Activated T-cell treated with anti-CD3 and anti-CD28 coated beads, Interleukin-2, amount 50 U/mL, for 72 hours (primary cell): ENCODE measurements at places on chromosomes 7 and 10. TPM values are rescaled to one million over a fixed set of nuclear protein-coding genes. Genes with fewer than 3 reads are reported as not detected.

DNA sequence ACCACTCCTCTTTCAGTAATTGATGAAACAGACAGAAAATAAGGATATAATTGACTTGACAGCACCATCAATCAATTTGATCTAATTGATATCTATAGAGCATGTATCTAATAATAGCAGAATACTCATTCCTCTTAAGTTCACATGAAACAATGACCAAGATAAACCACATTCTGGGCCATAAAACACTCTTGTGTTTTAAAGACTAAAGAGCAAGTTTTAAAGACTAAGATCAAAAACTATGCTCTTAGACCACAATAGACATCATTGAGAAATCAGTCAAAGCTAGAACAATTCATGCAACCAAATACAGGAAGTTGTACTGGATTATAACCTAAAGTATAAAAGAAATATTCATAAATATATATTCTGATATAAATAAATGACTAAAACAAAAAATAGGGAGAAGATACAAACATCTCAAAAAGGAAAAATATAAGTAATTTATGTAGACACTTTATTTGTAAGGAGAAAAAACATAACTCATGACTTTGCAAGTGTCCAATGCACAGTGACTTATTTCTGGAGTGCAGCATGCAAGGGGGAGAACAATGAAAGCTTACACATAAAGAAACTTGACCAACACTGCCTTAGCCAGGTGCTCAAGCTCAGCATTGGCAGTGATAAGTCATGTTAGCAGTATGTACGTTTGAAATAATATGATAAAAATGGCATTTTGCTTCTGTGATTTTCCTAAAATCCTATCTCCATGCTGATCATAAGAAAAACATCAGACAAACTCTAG, 312.7 kb upstream of the IGFBP3 start:
- H3K27me3 ChIP-seq, result no peaks in the 10 kb centered on the region
- H3K4me1 ChIP-seq, result no peaks in the 10 kb centered on the region
- H3K27ac ChIP-seq, result no peak overlapping the region
- no peak for DNase-seq

DNA sequence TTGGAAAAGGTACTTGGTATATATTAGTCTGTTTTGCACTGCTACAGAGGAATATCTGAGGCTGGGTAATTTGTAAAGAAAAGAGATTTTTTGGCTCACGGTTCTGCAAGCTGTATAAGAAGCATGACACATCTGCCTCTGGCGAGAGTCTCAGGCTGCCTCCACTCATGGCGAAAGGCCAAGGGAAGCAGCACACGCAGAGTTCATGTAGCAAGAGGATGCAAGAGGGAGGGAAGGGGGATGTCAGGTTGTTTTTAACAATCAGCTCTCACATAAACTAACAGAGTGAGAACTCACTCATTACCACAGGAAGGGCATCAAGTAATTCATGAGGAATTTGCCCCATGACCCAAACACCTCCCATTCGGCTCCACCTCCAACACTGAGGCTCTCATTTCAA, 484.8 kb upstream of the DPP6 start:
- H3K27me3 ChIP-seq, result no peaks in the 10 kb centered on the region
- no peak for DNase-seq
- H3K4me1 ChIP-seq, result no peaks in the 10 kb centered on the region
- no peak overlapping the region for H3K27ac ChIP-seq
- H3K4me3 ChIP-seq, result no peak overlapping the region
- peaks cover 6% of the 10 kb centered on the region for H3K36me3 ChIP-seq

DNA sequence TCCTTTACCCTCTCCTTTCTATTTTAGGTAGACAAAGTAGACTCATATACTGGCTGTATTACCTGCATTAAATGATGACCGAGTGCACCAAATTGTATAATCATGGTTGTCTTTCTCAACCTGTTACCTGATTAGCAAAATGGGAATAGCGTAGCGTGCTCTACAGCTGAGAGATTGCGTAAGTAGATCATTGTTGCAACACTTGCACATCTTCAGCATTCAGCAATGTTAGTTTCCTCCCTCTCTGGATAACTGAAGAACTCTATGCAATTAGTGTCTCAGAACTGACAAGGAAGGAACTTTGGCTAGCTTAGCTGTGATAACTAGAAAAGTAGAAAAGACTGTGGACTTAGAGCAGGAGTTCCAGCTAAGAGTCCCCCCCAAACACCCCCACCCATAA, 787.4 kb downstream of the PHTF2 start:
- DNase-seq, result no peak
- H3K4me1 ChIP-seq, result no peaks in the 10 kb centered on the region
- no peak overlapping the region for H3K4me3 ChIP-seq
- no peaks in the 10 kb centered on the region for H3K36me3 ChIP-seq
- H3K27ac ChIP-seq, result no peak overlapping the region

DNA sequence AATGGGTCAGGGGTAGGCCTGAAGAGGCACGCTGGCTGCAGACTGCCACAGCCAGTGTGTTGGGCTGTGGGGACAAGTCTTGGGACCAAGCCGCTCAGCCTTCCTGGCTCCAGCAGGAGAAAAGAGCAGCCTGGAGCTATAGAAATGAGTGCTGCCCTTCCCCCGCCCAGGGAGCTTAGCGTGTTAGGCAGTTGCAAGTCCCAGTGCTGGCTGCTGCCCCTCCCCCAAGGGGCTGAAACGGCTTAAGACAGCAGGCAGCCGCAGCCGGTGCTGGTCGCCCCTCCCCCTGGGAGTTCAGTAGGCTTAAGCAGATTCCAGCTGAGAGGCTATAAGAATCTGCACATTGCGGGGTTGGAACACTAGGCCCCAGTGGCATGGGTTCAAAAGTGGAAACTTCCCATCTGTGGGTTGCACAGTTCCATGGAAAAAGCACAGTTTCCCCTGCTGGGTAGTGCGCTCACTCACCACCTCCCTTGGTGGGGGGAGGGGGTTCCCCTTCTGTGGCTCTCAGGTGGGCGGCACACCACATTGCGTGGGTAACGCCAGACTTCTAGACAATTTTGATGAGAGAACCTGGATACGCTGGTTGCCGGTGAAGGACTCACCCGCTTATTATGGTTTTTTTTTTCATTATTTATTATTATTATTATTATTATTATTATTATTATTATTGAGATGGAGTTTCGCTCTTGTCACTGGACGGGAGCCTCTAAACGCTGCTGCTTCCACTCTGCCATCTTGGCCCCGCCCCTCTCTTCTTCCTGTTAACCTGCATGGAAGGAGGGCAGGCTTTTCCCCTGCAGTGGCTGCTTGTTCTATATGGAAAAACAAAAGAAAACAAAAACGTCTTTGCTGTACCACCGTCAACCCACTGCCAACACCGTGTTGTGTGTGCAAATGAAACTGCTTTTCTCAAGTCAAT, 151.1 kb downstream of the CXCL12 start:
- H3K4me1 ChIP-seq, result no peaks in the 10 kb centered on the region
- no peak overlapping the region for H3K27ac ChIP-seq
- no peaks in the 10 kb centered on the region for H3K27me3 ChIP-seq
- H3K36me3 ChIP-seq, result no peaks in the 10 kb centered on the region
- DNase-seq, result no peak
- H3K4me3 ChIP-seq, result no peak overlapping the region

DNA sequence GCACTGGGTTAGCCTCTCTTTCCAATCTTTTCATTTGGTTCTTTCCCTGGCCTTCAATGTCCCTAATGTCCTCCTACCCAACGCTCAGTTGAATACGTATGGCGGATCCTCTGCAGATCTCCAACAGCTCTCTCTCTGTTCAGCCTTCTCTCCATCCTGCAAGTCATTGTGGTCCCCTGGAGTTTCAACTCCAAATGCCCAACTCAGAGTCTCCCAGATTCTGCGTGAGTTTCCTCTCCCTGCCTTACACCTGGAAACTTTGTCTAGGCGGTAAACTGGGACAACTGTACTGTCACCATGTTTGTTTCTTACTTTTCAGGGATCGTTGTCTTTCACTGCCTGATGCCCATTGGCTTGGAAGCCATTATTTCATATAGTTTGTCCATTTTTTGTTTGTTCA, 273.1 kb downstream of the TNS3 start:
- no peak overlapping the region for H3K4me3 ChIP-seq
- peaks cover 14% of the 10 kb centered on the region for H3K27me3 ChIP-seq
- H3K4me1 ChIP-seq, result peaks cover 19% of the 10 kb centered on the region
- peaks cover 11% of the 10 kb centered on the region for H3K36me3 ChIP-seq
- no peak for DNase-seq
- no peak overlapping the region for H3K27ac ChIP-seq

SLC12A9 gene
- total RNA-seq, result 20.1 TPM

CRHR2 gene
- total RNA-seq, result not detected

TRPV5 gene
- total RNA-seq, result not detected
